Astrocyte of the hippocampus (primary cell): ENCODE measurements at places on chromosomes 3 and 15.

- no peak for DNase-seq
Measured at GRCh38 chr3:194283221-194284006, 67.7 kb downstream of the CPN2 start.

DNA sequence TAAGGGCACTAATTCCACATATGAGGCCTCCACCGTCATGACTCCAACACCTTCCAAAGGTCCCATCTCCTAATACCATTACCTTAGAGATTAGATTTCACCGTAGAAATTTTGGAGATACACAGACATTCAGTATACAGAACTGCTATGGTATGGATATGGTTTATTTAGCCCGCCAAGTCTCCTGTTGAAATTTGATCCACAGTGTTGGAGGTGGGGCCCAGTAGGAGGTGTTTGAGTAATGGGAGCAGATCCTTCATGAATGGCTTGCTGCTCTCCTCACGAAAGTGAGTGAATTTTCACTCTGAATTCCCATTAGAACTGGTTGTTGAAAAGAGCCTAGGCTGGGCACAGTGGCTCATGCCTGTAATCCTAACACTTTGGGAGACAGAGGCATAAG lies 7.4 kb downstream of the MKRN3 start:
- DNase-seq, result no peak

GRCh38 chr3:182490596-182491491 lies 302.5 kb upstream of the ATP11B start:
- peak; percentile 69 for DNase-seq

GRCh38 chr15:92677999-92678398 lies 22.4 kb upstream of the FAM174B start:
- DNase-seq, result no peak

DNA sequence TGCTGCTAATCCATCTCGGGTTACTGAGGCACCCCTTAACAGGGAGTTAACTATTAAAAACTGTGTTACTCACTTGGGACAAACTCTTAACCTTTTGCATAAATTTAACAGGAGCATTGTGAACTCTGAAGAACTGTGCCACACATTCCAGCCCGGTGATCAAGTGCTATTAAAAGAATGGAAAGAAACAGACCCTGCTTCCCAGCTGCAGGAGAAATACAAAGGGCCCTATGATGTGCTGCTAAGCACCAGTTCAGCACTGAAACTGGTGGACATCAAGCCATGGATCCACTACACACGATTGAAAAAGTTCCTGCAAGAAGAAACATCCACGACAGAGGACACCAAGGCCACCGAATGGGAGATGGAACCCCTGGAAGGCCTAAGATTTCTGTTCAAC lies 114.7 kb upstream of the PLCL2 start:
- peak; percentile 83 for DNase-seq

DNA sequence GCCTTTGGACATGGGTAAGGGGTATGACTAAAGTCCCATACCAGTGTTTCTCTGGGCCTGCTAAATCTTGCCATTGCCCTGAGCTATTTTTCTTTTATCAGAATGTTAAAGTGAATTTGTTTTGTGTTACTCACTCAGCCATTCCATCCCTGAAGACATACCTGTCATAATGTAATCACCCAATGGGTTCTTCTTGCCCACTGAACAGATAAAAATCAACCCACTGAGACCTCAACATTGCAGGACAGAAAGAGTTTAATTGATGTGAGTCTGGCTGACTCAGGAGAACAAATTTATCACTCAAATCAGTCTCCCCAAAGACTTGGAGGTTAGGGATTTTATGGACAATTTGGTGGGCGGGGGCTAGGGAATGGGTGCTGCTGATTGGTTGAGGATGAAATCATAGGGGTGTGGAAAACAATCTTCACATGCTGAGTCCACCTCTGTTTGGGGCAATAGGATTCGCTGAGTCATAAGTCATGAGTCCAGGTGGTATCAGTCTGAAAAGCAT lies 47.4 kb downstream of the ILDR1 start:
- DNase-seq, result no peak

- no peak for DNase-seq
Measured at GRCh38 chr3:185939721-185940120, 1.9 kb upstream of the TRA2B start.

DNA sequence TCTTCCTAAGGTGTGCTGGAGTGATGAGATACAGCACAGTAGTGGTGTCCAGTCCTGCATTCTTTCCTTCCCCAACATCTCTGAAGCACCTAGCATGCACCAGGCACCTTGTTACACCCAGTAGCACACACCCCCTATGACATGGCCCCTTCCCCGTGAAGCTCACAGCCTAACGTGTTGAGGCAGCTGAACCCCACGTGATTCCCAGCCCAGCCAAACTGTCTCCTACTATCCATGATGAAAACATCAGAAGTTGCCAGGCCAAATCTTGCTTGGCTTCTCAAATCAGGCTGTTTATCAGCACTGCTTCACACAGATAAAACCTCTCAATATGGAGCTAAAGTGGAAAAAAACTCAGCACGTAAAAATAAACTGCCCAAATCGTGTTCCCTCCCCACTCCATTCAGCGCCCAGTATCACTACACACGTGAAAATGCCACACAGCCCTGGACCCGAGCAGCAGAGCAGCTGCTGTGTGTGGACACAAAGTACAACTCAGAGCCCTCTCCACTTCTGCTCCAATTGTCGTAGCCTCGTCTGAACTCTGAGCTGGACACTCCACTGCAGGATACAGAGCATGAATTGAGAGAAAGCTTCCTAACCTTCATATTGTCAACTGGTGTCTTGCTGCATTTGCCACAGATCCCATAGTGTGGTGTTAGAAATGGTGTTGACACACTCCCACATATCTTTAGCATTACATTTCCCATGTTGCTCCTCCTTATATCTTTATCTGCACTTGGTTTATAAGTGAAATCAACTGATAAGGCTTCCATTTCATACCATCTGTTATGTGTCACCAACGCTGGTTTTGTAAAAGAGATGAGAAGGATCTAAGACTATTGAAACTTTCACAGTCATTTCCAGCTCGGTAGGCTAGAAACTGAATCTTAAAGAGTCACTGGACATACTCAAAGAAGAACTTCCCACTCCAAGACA lies 279.8 kb downstream of the RORA start:
- no peak for DNase-seq

DNA sequence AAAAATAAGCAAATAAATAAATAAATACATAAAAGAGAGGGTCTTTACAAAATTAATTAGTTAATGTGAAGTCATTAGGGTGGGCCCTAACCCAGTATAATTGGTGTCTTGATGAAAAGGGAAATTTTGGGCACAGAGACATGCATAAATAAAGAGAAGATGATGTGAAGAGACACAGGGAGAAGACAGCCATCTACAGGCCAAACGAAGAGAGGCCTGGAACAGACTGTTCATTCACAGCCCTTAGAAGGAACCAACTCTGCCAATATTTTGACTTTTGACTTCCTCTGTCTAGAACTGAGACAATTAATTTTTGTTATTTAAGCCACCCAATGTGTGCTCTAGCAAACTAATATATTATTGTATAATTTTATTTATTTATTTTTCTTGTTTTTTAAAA lies 29.6 kb upstream of the SELENOK start:
- no peak for DNase-seq

- DNase-seq, result peak; percentile 39
Measured at GRCh38 chr3:65883613-65884012, 155.1 kb downstream of the MAGI1 start.

DNA sequence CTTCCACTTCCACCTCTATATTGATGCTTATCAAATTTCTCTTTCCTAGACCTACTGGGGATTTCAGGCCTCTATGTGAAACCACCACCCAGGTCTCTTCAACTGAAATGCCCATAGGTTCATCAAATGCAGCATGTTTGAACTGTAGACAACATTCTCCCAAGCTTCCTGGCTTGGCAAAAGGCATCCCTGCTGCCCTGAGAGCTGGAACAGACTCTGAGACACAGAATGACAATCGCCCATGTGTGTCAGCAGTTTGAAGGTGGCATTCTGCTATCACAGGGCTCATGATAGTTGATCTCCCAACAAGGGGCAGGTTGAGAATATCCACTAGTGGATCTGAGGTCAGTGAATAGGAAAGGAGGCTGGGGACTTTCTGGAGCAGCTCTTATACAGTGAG lies 200.7 kb downstream of the RPLP1 start:
- no peak for DNase-seq

DNA sequence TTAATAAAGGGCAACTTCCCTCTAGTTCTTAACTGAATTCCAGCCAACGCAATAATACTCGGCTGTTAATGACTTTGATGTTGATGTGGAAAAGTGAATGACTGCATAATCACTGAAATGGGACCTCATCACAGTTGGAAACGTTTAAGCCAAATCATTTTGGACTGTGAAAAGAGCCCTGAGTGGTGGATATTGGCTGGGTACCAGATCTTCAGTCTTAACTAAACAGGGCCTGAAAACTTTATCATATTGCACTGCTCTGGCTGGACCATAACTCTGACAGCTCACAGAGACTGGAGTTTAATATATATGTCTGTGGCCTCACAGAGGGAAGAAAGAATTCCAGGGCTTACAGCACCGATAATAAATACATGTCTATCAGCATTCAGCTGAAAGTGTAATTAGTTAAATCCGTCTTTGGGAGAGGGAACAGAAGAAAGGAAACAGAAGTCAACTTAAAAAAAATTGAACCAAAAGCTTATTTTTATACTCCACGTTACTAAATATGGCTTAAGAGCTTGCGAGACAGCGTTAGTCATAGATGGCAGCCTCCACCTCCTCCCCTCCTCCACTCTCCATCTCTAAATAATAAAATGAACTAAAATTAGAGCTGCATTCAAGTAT lies 222.3 kb upstream of the CDIN1 start:
- peak; percentile 74 for DNase-seq

- peak; percentile 52 for DNase-seq
Measured at GRCh38 chr15:27028858-27029477, 58.0 kb downstream of the GABRG3 start.

- peak; percentile 58 for DNase-seq
Measured at GRCh38 chr15:57031605-57032004, 113.2 kb downstream of the TCF12 start.
